ENCODE measurements at places on chromosomes 2 and 18.

GRCh38 chr18:13245481-13246000 lies 27.0 kb downstream of the LDLRAD4 start:
- DNase-seq = no peak

DNA sequence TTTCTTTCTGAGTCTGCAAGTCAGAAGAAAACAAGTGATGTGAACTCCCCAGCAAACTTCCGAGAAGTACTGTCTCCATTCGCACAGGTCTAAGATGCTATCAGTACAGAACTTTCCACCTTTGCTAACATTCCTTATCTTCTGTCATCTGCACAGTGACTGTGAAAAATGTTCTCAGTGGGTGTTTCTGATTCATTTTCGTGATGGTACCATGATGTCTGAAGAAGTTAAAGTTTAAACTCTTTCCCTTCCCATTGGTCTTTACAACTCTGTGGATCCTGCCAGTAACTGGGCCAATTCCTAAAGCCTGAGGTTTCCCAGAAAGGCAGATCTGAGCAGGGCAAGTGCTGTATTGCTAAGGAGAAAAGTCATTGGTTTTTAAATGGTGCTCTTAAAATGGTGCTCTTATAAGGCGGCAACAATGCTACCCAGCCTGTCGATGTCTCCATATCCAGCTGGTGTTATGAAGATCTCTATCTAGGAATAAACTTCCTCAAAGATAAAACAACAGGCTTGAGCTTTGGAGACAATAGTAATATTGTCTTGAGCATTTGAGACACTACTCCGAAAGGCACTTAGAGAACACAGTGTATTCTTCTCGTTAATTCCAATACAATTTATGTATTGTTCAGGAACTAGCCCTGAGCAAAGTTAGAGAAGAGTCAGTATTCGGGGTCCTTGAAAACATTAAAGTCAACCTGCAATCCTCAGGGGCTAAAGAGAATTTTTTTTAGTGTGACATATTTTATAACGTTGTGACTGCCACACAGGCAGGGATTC lies 232.3 kb downstream of the OSR1 start:
- no peak for DNase-seq

- DNase-seq = no peak
Measured at GRCh38 chr18:3450012-3450798, at the start of gene TGIF1. Gene TGIF1, plus strand, starts transcription at chr18:3450172. Its CDS starts 318 bp downstream, at chr18:3450490.

GRCh38 chr2:215436705-215437565 lies 1.1 kb upstream of the FN1 start:
- no peak for DNase-seq

DNA sequence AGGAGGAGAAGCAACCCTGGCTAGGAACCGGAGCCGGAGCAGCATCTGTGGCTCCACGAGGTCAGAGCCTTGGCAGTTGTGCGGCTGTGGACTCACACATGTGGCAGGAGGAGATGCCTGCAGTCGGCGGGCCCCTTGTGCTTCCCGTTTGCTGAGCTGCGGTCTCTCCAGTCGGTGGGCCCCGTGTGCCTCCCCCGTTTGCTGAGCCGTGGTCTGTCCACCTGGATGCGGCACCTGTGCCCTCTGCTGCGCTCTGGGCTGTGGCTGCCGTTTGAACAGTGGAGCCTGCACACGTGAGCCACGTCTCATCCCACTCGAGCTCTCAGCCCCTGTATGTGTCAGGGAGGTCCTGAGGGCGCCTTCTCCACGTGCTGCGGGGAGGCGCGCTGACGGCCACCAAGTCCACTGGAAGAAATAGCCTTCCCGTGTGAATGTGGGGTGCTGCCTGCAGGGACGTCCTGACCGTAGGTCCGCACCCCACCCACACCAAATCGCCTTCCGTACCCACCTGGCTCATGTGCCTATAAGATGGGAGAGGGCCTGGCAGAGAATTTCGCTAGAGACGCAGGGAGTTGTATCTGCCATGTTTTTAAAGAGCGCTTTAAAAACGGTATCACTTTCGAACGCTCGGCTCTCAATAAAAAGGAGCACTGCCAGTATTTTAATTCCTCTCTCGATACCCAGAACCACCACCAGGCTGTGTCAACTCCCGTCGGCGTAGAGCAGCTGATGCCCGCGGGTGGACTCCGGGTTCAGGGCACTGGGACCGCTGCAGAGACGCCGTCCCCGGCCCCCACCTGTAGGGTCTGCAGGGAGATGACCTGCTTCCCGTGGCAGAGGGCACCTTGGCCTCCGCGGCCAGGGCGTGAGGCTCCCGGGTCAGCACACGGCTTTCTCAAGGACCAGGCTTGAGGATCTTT lies 117.0 kb downstream of the NFATC1 start:
- DNase-seq = no peak

- DNase-seq = no peak
Measured at GRCh38 chr2:134074619-134075018, 179.3 kb upstream of the MGAT5 start.

- no peak for DNase-seq
Measured at GRCh38 chr2:140596447-140596846, 1534.4 kb downstream of the LRP1B start.

GRCh38 chr2:40797120-40797519 lies 345.2 kb upstream of the SLC8A1 start:
- no peak for DNase-seq

DNA sequence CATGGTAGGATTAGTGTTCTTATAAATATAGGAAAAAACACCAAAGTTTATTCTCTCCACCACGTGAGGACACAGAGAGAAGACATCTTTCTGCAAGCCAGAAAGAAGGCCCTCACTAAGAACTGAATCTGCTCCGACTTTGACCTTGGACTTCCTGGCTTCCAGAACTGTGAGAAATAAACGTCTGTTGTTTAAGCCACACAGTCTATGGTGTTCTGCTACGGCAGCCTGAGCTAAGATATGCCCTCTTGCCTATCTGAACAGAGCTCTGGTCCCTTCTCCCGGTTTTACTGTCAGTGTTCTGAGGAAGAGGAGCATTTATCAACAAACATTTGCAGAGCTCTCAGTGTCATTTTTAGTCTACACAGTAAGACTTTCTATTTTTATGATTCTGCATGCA lies 131.3 kb downstream of the DOK6 start:
- DNase-seq = no peak

DNA sequence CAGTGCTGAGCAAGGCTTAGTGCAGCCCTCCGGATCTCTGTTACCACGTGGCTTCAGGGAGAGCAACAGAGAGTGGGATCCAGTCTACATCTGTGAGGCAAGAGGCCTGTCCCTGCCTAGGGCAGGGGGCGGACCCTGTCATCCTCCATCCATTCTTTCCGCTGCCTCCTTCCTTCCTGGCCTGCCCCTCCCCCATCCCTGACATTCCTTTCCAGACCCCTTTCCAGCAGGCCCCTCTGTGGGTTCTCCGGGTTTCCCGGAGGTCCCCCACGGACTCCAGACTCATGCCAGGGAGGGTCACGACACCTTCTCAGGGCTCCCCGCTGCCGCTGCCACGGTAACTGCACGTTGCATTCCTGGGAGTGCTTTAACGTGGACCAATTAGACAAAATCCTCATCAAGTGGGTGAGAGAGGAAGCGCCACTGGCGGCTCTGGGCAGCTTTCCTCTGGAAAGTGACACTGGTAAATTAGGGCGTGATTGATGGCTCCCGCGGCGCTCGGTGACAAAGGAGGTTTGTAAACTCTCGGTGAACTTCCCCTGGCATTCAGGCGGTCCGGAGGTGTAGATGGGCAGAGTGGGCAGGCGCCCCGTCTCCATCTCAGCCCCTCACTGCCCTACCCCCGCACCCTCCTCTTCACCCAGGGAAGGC lies 11.4 kb downstream of the ATOH8 start:
- DNase-seq = no peak

GRCh38 chr18:8301427-8302172 lies 307.6 kb upstream of the RAB12 start:
- no peak for DNase-seq

GRCh38 chr2:10533811-10534321 lies 85.7 kb upstream of the ODC1 start:
- DNase-seq = no peak

DNA sequence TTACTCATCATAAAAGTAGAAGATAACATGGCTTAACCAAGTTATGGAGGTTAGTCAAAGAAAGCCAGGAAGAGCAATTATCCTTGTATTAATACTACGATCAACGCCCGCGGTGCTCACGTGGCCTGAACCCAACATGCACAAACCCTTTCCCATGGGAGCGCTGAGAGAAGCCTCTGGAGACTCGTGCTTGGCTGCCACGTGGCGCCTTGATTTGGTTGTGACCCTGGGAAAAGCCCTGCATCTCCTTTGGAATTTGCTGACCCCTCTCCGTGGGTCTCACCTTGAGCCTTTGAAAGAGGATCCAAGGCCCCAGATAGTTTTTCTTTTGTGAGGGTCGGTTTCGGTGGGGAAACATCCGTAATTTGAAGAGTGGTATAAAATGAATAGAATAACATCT lies 255.6 kb downstream of the DCDC2C start:
- DNase-seq = no peak

GRCh38 chr2:37552339-37552738 lies 119.1 kb downstream of the CDC42EP3 start:
- DNase-seq = no peak

DNA sequence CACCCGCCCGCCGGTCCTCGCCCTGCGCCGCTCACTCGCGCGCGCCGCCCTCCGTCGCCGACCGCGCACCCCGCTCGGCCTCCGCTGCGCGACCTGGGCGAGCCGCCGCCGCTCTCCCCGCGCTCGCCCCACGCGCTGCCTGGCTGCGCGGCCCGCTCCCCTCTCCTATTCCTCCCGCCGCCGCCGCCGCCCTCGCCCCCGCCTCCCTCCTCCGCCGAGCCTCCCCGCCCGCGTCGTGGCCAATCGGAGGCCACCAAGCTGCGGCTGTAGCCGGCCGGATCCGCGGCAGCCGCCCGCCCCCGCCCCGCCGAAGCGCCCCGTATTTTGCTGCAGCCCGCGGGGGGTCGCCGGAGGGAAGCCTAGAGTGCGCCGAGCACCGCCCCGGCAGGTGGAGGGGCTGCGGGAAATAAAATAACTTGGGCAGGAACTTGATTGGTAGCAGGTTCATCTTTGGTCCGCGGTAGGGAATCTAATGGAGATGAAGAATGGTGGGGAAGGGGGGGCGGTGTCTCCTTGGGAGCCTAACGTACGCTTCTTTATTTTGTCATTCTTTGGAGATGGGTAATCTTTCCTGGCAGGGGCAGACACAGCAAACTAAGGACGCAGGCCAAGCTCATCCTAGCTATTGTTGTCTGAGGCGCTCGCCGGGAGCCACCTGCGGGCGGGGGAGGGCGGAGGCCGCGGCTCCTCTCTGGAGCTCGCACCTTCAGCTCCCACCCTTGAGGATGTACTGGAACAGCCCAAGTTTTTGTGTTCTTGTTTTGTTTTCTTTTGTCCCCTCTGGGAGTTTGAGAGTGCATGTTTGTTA lies 1.1 kb upstream of the CDH2 start:
- no peak for DNase-seq

Measured in BJ (cell line).